Activated naive CD8-positive, alpha-beta T cell treated with anti-CD3 and anti-CD28 coated beads for 36 hours (primary cell): ENCODE measurements at places on chromosomes 1 and 21.

DNA sequence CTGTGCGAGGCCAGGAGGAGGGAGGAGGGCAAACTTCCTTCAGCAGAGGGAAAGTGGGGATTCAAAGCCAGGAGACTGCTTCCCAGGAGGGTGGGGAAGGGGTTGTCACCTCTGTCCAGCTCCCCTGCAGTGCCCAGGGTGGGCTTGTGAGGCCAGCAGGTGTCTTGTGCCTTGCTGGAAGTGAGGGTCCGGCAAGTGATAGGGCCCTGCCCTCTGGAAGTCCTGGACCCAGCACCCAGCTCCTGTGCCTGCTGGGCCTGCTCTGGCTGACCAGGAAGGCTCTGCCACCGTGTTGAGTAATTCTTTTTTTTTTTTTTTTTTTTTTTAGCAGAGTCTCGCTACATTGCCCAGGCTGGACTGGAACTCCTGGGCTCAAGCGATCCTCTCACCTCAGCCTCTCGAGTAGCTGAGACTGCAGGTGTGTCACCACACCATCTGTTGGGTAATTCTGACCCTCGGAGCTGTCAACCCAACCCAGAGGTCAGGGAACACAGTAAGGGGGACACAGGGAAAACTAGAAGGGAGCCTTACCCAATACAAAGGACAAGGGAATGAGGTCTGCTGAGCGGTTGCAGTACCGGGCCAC lies 1.0 kb downstream of the BEST4 start:
- DNase-seq = no peak

- no peak for DNase-seq
Observed at GRCh38 chr1:75203415-75204277, 69.5 kb downstream of the LHX8 start.

- no peak for DNase-seq
Observed at GRCh38 chr1:3586986-3587759, 24.1 kb downstream of the MEGF6 start.

GRCh38 chr21:43727519-43728153 lies 8.7 kb downstream of the PDXK start:
- DNase-seq = no peak

- DNase-seq = no peak
Observed at GRCh38 chr1:146032631-146033219, 11.2 kb upstream of the HJV start.

DNA sequence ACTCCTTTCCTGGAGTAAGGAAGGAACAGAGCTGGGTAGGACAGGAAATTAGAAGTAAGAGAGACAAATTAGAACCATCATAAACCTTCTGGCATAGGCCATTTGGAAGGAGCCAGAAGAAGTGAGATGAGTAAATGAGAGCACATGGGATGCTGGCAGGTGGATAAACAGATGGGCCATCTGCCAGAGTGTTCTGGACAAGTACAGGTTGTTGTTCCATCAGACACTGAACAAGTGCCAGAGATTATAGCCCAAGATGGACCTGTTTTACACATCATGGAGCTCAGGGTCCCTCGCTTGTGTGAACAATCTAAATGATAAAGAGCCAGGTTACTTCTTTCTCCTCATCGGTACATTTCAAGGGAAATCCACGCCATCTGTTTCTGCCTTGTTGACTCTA lies 200.3 kb downstream of the HHIPL2 start:
- no peak for DNase-seq

DNA sequence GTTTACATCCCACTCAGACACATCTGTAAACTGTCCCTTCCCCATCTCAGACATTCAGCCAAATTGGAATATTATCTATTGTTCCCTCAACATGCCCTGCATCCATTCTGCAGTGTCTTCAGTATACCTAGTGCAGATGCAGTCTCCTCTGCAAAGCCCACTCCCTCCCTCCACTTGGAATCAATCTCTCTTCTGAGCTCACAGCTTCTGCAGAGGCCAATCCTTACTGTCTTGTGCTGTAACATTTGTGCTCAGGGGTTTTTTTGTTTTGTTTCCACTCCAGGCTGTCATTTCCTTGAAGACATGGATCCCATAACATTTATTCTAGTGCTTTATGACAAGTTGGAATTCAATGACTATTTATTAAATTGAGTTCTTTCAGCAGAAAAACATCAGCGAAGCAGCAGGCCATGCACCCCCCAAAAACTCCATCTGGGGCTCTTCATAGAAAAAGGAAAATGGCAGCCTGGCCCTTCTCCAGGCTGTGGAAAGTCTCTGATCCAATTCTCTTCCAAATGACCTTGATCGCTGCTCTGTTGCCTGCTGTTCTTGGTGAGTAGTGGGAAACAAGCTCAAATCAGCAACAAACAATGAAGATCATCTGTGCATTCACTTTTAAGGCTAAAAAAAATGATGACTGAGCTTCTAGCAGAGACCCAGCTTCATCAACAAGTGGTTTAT lies 8.7 kb downstream of the C4BPA start:
- DNase-seq = no peak

- no peak for DNase-seq
Observed at GRCh38 chr1:202825748-202826147, 15.0 kb downstream of the PCAT6 start.

DNA sequence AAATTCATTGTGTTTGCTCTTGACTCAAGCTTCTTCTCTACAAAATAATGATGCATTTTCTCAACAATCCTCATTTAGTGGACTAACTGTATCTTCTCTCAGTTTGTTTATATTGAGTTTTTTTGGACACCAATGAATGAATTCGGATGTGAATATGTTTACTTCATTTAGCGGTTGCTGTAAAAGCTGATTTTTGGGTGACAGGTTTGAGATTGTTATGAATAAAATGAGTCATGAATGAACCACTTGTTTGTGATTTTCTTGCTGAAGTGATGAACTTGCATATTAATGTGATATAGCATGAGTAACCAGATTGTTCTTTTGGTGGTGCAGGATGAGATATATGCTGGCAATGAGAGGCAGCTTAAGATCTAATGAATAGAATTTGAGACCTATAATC lies 3.1 kb downstream of the DNM3 start:
- DNase-seq = no peak

DNA sequence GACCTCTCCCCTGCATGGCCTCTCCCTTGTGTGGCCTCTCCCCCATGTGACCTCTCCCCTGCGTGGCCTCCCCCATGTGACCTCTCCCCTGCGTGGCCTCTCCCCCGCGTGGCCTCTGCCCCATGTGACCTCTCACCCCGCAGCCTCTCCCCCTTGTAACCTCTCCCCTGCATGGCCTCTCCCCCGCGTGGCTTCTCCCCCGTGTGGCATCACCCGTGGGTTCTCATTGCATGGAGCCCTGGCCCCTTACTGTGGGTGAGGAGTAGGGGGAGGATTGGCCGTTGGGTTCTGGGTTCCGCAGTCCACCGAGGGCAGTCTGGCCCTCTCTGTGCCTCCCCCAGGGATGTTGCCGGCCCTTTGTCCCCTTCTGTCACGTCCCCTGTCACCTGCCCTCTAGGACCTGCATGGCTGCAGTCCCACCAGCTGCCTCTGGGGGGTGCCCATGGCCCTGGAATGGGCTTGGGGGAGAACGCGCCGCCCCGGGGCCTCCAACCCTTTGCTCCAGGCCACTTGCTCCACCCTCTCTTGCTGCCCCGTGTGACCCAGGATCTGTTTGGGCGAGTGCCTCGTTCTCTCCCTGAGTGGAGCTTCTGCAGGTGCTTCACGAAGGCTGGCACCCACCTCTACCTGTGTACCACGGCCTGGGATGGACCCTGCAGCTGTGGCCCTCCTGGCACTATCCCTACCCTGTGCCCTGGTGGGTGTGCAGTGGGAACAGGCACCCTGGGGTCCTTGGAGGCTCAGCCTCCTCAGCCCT lies 21.3 kb downstream of the RRP1 start:
- peak; percentile 91 for DNase-seq
